ENCODE measurements at places on chromosomes 16 and 17. TPM values are rescaled to one million over a fixed set of nuclear protein-coding genes. Genes with fewer than 3 reads are reported as not detected.

GRCh38 chr16:27233731-27234130, 30.4 kb downstream of the KDM8 start:
- peaks cover 12% of the 10 kb centered on the region for H3K36me3 ChIP-seq
- peaks cover 7% of the 10 kb centered on the region for H3K4me1 ChIP-seq
- H3K27ac ChIP-seq = no peak overlapping the region
- H3K4me3 ChIP-seq = no peak overlapping the region
- no peaks in the 10 kb centered on the region for H3K27me3 ChIP-seq

Gene EPX
- not detected for total RNA-seq

GRCh38 chr17:58991718-58992331, 114.9 kb downstream of the TRIM37 start:
- H3K27me3 ChIP-seq = no peaks in the 10 kb centered on the region
- H3K36me3 ChIP-seq = no peaks in the 10 kb centered on the region
- no peaks in the 10 kb centered on the region for H3K4me1 ChIP-seq
- no peak for DNase-seq

Gene CCL16
- total RNA-seq = not detected

DNA sequence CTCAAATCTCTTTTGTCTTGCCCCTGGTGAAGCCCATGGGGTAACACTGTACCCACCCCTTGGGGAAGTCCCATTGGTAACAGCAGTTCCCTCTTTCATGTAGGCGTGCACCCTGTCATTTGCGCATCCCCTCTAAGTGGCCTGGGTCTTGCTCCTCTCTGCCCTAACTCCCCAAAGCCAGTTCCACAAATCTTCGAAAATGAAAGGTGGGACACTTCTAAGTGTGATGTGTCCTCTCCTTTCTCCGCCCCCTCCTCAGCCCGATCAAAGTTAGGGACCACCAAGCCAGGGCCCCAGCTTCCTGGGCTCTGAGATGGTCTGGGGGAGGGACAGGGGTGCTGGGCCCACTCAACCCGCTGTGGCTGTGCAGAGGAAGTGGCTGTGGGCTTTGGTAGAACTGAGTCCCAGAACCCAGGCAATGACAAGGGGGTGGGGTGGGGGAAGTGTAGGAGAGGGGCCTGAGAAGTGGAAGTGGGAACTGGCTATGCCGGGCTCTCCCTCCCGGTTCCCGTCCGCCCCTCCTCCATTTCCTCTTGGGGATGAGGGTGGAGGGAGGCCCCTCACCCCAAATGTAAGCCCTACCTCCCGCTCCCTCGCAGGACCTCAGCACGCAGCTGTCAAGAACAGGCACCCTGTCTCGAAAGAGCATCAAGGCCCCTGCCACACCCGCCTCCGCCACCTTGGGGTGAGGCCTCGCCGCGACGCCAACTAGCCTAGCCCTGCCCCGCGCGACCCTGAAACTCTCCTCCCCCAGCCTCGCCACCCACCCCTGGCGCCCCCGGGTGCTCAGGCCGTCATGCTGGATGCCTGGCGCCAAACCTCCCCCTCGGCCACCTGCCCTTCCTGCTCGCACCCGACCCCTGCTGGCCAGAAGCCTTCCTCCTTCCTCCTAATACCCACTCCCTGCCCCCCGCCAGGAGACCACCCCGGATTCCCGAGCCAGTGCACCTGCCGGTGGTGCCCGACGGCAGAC, 8.7 kb downstream of the ABI3 start:
- H3K27me3 ChIP-seq = peaks cover 9% of the 10 kb centered on the region
- no peak for DNase-seq
- peaks cover 19% of the 10 kb centered on the region for H3K4me1 ChIP-seq
- H3K4me3 ChIP-seq = no peak overlapping the region

GRCh38 chr16:67163164-67163998, 1.2 kb upstream of the HSF4 start:
- no peaks in the 10 kb centered on the region for H3K36me3 ChIP-seq
- peak overlapping the region; percentile 23 for H3K27ac ChIP-seq
- peaks cover 46% of the 10 kb centered on the region for H3K4me1 ChIP-seq
- H3K4me3 ChIP-seq = no peak overlapping the region
- no peaks in the 10 kb centered on the region for H3K27me3 ChIP-seq

Gene NEUROD2
- total RNA-seq = not detected

DNA sequence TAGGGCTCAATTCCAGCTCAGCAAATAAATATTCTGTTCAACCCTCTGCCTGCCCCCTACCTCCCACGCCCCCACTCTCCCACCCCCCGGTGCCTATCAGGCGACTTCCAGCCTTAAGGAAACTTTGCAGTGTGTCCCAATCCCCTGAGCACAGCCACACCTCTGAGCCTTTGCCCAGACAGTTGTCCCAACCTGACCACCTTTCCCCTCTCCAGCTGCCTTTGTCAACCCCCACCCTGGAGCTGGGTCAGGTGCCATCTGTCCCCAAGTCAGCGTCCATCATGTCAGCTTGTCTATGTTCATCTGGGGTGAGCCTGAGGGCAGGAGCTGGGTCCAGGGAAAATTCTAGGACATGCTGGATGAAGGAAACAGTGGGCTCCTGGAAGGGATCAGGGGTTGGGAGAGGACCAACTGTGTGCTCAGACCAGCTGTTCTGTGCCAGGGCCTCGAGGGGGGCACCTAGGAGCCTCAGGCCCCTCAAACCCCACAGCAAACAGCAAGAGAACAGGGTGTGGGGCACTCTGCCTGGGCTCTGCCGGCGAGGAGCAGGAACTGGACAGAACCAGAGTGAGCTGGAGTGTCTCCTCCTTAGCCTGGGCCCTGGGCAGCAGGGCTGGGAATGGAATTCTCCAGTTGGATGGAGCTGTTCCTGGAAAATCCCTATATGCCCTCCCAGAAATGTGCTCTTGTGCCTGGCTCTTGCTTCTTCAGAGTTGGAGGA, 17.8 kb downstream of the CDH16 start:
- peak; percentile 84 for DNase-seq
- H3K27me3 ChIP-seq = no peaks in the 10 kb centered on the region
- no peaks in the 10 kb centered on the region for H3K36me3 ChIP-seq

- no peaks in the 10 kb centered on the region for H3K27me3 ChIP-seq
- H3K4me1 ChIP-seq = no peaks in the 10 kb centered on the region
- no peak overlapping the region for H3K4me3 ChIP-seq
- no peak overlapping the region for H3K27ac ChIP-seq
- DNase-seq = no peak
These were observed 79.8 kb upstream of the DYNLRB2 start for GRCh38 chr16:80460988-80461387.

GRCh38 chr16:2473999-2474876, 689 bp upstream of the TBC1D24 start:
- H3K4me3 ChIP-seq = peak overlapping the region; percentile 27
- DNase-seq = peak; percentile 54
- peaks cover 54% of the 10 kb centered on the region for H3K4me1 ChIP-seq
- peak overlapping the region; percentile 78 for H3K27ac ChIP-seq
- no peaks in the 10 kb centered on the region for H3K36me3 ChIP-seq

GRCh38 chr16:397135-397661, at the start of gene NME4:
TSS of gene NME4 (plus strand) at chr16:397199. CDS start at chr16:397223, 24 bp downstream.
- DNase-seq = peak; percentile 33
- H3K4me1 ChIP-seq = peaks cover 5% of the 10 kb centered on the region
- peak within 1 kb of the TSS; percentile 61 for H3K27ac ChIP-seq
- H3K36me3 ChIP-seq = no peaks in the 10 kb centered on the region
- no peak within 1 kb of the TSS for H3K4me3 ChIP-seq

GRCh38 chr17:34259146-34259545, 4.1 kb downstream of the CCL2 start:
- no peak for DNase-seq
- H3K27me3 ChIP-seq = no peaks in the 10 kb centered on the region
- no peak overlapping the region for H3K4me3 ChIP-seq
- H3K4me1 ChIP-seq = peaks cover 10% of the 10 kb centered on the region
- H3K27ac ChIP-seq = no peak overlapping the region
- no peaks in the 10 kb centered on the region for H3K36me3 ChIP-seq

Gene IRX6
- total RNA-seq = 0.13 TPM

GRCh38 chr16:10033556-10033955, 148.7 kb downstream of the GRIN2A start:
- H3K27me3 ChIP-seq = no peaks in the 10 kb centered on the region
- H3K4me1 ChIP-seq = peaks cover 19% of the 10 kb centered on the region
- no peaks in the 10 kb centered on the region for H3K36me3 ChIP-seq

- no peak overlapping the region for H3K4me3 ChIP-seq
- no peak for DNase-seq
- H3K4me1 ChIP-seq = peaks cover 29% of the 10 kb centered on the region
- H3K27me3 ChIP-seq = no peaks in the 10 kb centered on the region
- no peak overlapping the region for H3K27ac ChIP-seq
These were observed 223.1 kb downstream of the SEC14L1 start for GRCh38 chr17:77363821-77364361.

Gene OTOA
- 0.13 TPM for total RNA-seq

Gene FOXF1
- 1.5 TPM for total RNA-seq

DNA sequence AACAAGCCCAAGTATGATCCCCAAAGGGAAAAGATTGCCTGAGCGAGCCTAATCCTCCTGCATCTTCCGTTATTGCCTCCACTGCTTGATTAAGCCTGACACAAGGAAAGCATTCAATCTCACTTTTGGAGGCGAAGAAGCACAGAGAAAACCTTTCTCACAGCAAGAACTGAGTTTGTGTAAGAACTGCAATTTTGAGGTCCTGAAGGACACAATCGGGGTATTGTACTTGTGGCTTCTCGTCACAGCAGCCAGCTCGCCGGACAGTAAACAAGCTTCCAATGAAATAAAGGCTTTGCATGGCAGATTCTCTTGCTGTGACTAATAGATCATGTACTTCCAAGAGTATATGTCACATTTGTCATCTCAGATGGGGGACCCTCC, 18.7 kb upstream of the FOXF1 start:
- H3K27ac ChIP-seq = no peak overlapping the region
- H3K4me1 ChIP-seq = no peaks in the 10 kb centered on the region
- no peak for DNase-seq
- H3K36me3 ChIP-seq = no peaks in the 10 kb centered on the region

DNA sequence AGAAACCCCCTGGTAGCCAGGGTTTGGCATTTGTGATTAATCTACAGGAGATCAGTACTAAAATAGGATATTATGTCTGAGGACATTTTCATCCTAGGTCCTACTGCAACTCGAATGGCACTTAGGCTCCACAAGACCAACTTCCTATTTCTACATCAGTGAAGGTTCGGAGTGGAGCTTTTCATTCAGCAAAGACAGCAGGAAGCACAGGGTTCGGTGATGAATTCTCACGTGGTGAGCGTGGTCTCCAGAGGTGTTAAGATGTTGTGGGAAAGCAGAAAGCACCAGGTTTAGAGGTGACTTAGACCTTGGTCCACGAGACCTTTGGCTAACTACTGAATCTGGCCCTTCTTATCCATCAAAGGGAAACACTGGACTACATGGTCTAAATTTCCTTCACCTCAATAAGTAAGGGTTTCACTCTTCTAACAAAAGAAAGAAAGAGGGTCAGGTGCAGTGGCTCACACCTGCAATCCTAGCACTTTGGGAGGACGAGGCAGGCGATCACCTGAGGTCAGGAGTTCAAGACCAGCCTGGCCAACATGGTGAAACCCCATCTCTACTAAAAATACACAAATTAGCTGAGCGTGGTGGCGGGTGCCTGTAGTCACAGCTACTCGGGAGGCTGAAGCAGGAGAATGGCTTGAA, 13.9 kb upstream of the HELZ start:
- peaks cover 18% of the 10 kb centered on the region for H3K4me1 ChIP-seq
- DNase-seq = no peak
- no peak overlapping the region for H3K4me3 ChIP-seq

DNA sequence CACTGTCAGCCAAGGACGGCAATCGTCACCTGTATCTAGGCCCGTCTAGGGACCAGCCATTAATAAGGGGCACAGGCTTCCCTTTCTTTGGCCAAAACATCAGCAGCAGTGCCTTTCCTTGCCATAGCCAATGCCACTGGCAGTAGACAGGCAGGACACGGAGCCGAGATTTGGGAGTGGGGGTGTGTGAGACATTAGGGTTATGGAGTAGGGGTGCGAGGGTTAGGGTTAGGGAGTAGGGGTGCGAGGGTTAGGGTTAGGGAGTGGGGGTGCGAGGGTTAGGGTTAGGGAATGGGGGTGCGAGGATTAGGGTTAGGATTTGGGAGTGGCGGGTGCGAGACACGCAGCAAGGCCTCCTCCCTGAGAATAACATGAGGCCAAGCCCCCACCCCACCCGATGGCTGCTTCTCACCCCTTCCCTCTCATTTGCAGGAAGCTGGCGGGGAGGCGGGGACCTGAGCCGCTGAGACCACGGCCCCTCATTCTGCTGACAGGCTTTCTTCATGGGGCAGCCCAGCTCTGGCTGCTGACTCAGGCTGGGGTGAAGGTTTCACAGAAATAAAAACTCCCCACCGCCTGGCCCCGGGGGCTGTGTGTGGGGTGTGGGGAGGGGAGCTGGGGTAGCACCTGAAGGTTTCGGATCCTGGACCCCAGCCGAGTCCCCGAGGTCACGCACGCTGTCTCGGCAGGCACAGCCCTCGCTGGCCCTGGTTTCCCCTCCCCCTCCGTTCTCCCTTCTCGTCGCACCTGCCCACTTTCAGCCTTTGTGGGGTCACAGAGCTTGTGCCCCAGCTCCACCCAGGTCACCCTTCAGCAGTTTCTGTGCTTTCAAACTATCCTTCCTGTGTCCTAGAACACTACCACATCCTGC, 93.8 kb downstream of the PGS1 start:
- no peak overlapping the region for H3K27ac ChIP-seq
- H3K4me1 ChIP-seq = peaks cover 5% of the 10 kb centered on the region
- no peaks in the 10 kb centered on the region for H3K27me3 ChIP-seq

GRCh38 chr17:22272363-22273146, 580.2 kb downstream of the KCNJ18 start:
- H3K27ac ChIP-seq = no peak overlapping the region
- DNase-seq = no peak
- H3K27me3 ChIP-seq = no peaks in the 10 kb centered on the region
- H3K4me3 ChIP-seq = no peak overlapping the region

Gene PPP1R1B
- not detected for total RNA-seq

GRCh38 chr16:2817340-2818271, 569 bp downstream of the PRSS21 start:
- H3K4me1 ChIP-seq = no peaks in the 10 kb centered on the region
- H3K27ac ChIP-seq = no peak overlapping the region
- H3K36me3 ChIP-seq = no peaks in the 10 kb centered on the region
- no peak overlapping the region for H3K4me3 ChIP-seq

DNA sequence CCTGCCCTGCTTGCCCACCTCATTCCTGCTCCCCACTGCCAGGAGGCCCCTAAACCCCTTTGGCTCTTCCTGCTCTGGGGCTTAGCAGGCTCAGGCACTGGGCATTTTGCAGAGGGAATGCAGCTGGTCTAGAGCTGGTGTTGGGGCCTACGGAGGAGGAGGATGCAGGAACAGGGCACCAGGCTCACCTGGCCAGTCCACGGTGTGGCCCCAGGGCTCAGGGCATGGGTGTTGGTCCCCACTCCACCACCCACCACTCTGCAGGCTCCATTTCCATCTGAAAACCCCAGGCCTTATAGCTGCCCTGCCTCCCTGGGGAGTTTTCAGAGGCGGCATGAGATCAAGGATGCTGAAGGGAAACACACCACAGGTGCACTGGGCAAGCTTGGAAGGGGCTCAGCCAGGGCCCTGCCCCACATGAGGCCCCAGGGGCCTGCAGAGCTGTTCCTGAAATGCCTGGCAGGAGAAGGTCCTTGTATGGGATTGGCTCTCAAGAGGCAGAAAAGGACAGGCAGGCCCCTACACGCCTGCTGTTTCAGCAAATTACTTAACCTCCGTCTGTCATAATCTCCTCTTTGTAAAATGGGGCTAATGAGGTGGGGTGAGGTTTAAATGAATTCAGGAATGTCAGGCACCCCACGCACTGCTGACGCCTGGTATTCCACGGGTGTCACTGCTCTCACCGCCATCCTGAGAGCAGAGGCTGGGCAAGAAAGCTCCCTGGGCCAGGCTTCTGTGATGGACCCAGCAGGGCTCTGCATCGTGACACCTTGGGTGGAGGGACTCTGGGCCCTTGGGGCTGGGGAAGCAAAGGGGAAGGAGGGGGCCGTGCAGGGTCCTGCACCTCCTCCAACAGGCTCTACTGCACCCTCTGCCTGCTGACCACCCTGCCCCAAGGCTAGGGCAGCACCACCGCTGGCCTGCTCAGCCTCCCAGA, 9.3 kb downstream of the SLC47A2 start:
- no peaks in the 10 kb centered on the region for H3K27me3 ChIP-seq
- no peaks in the 10 kb centered on the region for H3K36me3 ChIP-seq
- H3K4me3 ChIP-seq = no peak overlapping the region
- DNase-seq = no peak
- H3K27ac ChIP-seq = no peak overlapping the region
